ENCODE measurements at places on chromosomes 11 and 22.
A peak's percentile ranks its signal among the peaks of the same experiment; 100 is the strongest.

DNA sequence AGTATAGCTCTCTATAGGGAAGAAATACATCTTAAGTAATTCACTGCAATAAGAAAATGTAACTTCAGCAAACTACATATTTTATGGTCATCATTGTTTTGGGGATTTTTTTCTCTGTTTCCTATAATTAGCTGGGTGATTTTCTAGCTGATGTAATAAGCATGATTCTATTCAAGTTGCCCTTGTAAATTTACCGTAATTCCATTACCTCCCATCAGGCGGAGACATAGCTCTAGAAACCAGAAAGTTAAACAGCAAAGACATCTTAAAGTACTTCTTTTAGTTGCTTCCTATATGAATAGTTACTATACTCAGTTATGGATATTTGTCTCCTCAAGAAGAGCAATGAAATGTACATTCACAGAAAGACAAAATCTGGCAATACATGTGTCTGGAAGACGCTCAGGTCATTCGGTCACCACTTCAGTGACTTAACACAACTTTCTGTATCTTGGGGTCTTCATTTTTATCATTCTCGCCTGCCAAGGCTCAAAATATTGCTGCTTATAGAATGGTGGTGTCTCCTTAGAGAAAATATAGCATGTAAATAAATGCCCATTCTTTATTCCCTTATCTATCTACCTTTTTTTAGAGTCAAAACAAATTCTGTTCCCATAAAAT is 239.9 kb upstream of the ZC3H12C start:
- DNase-seq: peak; percentile 8

DNA sequence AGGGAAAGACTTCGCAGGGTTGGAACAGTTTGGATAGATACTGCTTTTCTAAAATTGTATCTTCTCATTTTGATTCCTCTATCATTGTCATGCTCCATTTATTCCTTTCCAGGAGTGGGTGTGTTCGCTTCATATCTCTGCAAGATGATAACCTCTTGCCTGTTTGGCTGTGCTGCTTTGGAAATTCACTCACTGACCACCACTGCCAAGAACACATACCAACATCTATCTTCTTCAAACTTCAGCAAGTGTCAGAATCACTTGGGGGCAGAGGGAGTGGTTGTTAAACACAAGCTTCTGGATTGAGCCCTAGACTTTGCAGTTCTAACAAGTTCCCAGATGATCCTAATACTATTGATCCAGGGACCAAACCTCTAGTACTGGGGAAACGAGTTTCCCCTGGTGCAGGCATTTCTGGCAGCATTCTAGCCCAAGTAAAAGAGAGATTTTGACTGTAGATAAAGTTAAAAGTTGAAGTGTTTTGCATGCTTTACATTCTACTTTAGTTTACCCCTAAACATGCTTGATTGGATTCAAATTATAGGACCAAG is 11.5 kb upstream of the DKK3 start:
- no peak for DNase-seq

DNA sequence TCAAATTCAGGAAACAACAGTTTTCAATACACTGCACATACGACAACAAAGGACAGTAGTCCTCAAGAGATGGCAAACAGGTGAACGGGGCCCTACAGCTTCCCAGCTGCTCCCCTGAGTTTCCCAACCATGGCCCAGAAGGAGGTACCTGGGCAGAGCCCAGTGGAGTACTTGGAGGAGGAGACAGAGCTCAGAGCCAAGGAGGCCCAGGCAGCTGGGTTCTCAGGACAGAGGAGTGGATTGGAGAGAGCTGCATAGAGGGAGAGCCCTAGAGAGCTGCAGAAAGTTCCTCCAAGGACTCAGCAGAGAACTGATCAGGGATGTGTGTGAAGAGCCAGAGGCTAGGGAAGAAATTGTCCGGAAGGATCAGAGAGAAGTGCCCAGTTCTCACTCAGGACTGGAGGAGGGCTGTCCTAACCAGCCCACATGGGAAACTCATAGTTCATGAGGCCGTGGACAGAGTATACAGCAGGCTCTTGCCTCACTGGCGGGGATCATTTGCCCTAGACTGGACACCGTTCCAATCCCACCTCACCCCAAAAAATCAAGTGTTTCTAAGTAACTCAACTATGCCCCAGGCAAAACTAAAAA is 7.6 kb upstream of the ASCL2 start:
- DNase-seq: no peak

GRCh38 chr11:117887431-117888138 is 11.1 kb upstream of the FXYD6 start:
- no peak for DNase-seq
